ENCODE measurements at places on chromosomes 13 and 19. TPM values are rescaled to one million over a fixed set of nuclear protein-coding genes. Genes with fewer than 3 reads are reported as not detected.

Gene AXL
- 30.3 TPM for total RNA-seq

Gene EDNRB
- total RNA-seq, result 6.6 TPM

Gene NCR1
- 2.0 TPM for total RNA-seq

Gene LRRC63
- not detected for total RNA-seq

DNA sequence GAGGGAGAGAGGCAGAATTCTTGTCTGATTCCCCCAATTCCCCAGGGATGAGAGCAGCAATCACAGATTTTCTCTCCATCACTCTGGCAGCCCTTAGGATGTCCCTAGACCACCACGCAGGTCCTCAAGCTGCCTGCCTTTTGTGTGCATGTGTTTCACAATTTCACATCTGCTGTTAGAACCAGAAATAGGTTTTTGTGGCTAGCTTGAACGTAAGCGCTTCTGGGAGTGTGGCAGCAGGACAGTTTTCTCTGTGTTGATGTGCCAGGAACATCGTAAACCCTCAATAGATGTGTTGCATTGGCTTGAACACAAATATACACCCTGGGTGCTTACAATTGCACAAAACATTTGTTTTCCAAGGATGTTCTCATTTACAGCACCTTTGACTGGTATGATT is 78.8 kb upstream of the TMTC4 start:
- DNase-seq, result no peak
- no peaks in the 10 kb centered on the region for H3K27me3 ChIP-seq
- H3K36me3 ChIP-seq, result no peaks in the 10 kb centered on the region

DNA sequence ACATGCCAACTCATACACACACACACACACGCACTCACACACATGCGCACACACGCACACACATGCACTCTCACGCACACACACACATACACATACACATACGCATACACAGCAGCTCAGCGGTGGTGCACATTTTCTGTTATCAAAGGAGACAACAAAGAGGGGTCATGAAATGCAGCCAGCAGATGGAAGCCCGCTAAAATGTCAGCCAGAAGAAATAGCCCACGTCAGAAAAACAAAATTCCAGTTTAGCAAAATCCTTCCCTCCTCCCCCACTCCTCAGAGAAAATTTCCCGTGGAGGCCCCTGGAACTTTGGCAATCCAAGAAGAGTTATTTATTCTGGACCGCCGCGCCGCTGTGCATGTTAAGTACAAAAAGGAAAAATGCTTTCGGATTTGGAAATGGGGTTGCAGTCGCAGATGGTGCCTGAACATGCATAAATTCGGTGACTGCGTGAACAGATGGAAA is 114.6 kb upstream of the VSTM2B start:
- H3K36me3 ChIP-seq, result no peaks in the 10 kb centered on the region
- H3K4me3 ChIP-seq, result no peak overlapping the region
- DNase-seq, result no peak
- no peaks in the 10 kb centered on the region for H3K27me3 ChIP-seq
- no peaks in the 10 kb centered on the region for H3K4me1 ChIP-seq

GRCh38 chr13:44271031-44271455 is 102.6 kb upstream of the SERP2 start:
- DNase-seq, result no peak
- no peaks in the 10 kb centered on the region for H3K4me1 ChIP-seq
- no peak overlapping the region for H3K27ac ChIP-seq
- no peaks in the 10 kb centered on the region for H3K27me3 ChIP-seq

- no peaks in the 10 kb centered on the region for H3K4me1 ChIP-seq
- no peaks in the 10 kb centered on the region for H3K36me3 ChIP-seq
- no peaks in the 10 kb centered on the region for H3K27me3 ChIP-seq
- no peak overlapping the region for H3K4me3 ChIP-seq
- H3K27ac ChIP-seq, result no peak overlapping the region
Observed at GRCh38 chr19:35363001-35363590, 4.8 kb downstream of the FFAR3 start.

DNA sequence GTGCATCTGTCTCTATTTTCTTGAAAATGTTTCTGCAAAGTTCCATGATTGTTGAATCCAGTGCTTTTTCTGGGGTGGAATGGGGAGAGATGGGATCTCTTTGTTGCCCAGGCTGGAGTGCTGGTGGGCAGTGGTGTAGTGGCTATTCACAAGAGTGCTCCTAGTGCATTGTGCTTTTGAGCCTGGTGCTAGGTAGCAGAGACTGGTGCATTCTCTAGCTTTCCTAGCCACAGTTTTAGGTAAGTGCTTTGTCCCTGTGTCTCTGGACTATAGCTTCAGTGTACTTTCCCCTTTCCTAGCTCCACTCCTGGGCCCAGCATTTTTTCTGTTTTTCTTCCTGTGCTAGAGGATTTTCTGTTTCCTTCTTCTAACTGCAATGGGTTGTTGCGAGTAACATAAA is 825.6 kb downstream of the SLITRK6 start:
- H3K27me3 ChIP-seq, result no peaks in the 10 kb centered on the region
- H3K27ac ChIP-seq, result no peak overlapping the region
- no peaks in the 10 kb centered on the region for H3K4me1 ChIP-seq
- no peaks in the 10 kb centered on the region for H3K36me3 ChIP-seq
- no peak overlapping the region for H3K4me3 ChIP-seq
- no peak for DNase-seq

DNA sequence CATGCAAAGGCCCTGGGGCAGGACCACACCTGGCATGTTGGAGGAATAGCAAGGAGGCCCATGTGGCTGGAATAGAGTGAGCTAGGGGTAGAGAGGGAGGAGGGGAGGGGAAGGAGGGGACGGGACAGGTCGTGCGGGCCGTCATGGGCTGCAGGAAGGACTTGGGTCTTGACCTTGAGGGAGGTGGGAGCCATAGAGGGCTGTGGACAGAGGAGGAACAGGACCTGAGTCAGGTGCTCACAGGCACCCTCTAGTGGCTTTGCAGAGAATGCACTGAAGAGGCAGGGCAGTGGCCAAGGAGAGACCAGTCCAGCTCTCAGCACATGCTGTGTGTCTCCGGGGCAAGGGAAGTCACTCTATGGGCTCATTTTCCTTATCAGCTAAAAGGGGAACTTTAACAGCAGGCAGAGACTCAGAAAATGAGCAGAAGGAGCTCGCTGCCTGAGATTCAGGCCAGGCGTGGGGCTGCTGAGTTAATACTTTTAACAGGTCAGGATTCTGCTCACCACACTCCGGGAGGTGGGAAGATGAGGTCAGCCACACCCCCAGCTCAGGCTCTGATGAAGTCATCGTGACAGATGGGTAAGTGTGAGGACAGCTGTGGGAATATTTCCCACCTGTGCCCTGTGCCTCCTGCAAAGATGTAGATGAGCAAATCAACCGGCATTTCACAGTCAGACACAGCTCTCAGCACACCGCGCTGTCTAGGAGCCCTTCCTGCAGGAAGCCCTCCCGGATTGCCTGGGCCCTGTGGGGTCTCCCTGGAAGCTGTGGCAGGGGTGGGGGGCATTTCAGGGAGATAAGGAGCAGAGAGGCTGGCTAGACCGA is 6.0 kb upstream of the TNFAIP8L1 start:
- no peaks in the 10 kb centered on the region for H3K27me3 ChIP-seq
- H3K27ac ChIP-seq, result no peak overlapping the region
- H3K4me1 ChIP-seq, result no peaks in the 10 kb centered on the region
- H3K4me3 ChIP-seq, result no peak overlapping the region
- peak; percentile 88 for DNase-seq

DNA sequence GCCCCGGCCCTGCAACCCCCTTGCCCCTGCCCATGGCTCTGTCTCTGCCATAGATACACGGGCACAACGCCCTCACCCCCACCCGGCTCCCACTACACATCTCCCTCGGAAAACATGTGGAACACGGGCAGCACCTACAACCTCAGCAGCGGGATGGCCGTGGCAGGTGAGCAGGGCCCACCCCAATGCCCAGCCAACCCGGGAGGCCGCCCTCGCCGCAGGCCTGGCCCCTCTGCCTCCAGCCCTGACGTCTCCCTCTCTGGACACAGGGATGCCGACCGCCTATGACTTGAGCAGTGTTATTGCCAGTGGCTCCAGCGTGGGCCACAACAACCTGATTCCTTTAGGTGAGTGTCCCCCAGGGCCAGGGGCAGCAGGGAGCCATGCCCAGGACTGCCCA is 7.7 kb downstream of the YIPF2 start:
- no peak overlapping the region for H3K27ac ChIP-seq
- H3K4me1 ChIP-seq, result no peaks in the 10 kb centered on the region
- DNase-seq, result no peak
- H3K36me3 ChIP-seq, result peaks cover 57% of the 10 kb centered on the region

DNA sequence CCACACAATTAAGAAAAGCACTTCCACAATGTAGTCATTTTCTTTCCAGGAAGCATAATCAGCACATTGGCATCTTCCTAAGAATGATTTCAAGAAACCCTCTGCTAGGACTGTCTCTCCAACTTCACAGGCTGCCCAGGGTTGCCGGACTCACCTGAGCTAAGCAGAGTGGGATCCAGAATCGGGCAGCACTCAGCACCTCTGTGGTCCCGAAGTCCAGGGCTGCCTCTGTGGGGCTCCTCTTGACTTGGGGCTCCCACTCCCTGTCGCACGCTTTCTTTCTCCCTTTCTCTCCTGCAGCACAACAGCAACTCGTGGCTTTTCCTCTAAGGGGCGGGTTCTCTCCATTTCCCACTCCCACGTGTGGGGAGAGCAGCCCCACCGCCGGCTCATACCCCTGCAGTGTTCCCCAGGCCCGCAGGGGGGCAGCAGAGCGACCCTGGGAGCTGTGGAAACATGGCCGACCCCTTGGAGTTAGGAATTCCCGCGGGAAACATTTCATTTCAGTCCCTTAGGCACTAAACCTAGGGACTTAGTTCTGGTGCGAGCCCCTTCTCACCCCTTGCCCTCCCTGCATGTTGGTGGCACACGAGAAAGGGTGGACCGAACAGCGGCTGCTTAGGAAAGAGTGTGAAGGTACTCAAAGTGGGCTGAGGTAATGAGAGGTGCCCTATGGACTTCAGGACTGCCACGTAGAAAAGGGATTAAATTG is at the start of gene TMEM272:
TSS of gene TMEM272 (minus strand) at position 316 of the 712 bp plus-strand sequence. CDS start 6,647 bp downstream, outside the sequence.
- H3K27me3 ChIP-seq, result no peaks in the 10 kb centered on the region
- DNase-seq, result peak; percentile 72
- 0 out of 2 replicates have a peak, but pooled peaks cover 3% of the 10 kb centered on the region for H3K36me3 ChIP-seq
- H3K4me3 ChIP-seq, result no peak within 1 kb of the TSS

Data from H9 (cell line).